ENCODE measurements at places on chromosomes 12 and 14. TPM values are rescaled to one million over a fixed set of nuclear protein-coding genes. Genes with fewer than 3 reads are reported as not detected.

The EDDM3A gene
- 1.9 TPM for polyA plus RNA-seq

The TMPRSS12 gene
- 65.6 TPM for polyA plus RNA-seq

The IFNG-AS1 gene
- polyA plus RNA-seq = not detected

The CCDC175 gene
- polyA plus RNA-seq = 1.3 TPM

The SLC5A8 gene
- 0.40 TPM for polyA plus RNA-seq

The MAP1LC3B2 gene
- 2.1 TPM for polyA plus RNA-seq

The ENTPD5 gene
- polyA plus RNA-seq = 12.9 TPM

The SPSB2 gene
- polyA plus RNA-seq = 21.3 TPM

The KRT85 gene
- 1.5 TPM for polyA plus RNA-seq

The BDKRB2 gene
- polyA plus RNA-seq = 2.9 TPM

The TAS2R10 gene
- polyA plus RNA-seq = not detected

The MIP gene
- polyA plus RNA-seq = 1.1 TPM

The MNAT1 gene
- 17.3 TPM for polyA plus RNA-seq

The SELPLG gene
- polyA plus RNA-seq = 10.4 TPM

The GNG2 gene
- 250 TPM for polyA plus RNA-seq

The TAS2R42 gene
- polyA plus RNA-seq = not detected

The HOXC9 gene
- 2.4 TPM for polyA plus RNA-seq
